NCI-H2081 (cell line): ENCODE measurements at places on chromosomes 11 and 22.

DNA sequence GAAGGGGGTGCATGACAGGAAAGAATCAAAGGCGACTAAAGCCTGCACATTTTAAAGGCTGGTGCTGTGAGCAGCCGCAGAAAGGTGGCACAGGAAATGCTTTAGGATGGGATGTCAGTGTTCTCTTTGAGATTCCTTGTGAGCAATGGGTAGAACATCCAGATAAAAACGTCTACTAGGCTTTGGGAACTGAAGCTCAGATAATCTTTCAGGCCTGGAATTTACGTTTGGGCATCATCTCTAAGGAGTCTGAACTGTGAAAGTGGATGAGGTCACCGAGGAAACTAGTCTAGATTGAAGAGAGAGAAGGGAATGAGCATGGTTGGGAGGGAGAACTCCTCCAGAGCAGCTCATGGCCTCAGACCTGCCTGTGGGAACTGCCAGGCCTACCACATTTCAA, 65.7 kb downstream of the FLI1 start:
- no peak for DNase-seq

- no peak for DNase-seq
These were observed 34.8 kb downstream of the TSPAN18 start for GRCh38 chr11:44761551-44761961.

DNA sequence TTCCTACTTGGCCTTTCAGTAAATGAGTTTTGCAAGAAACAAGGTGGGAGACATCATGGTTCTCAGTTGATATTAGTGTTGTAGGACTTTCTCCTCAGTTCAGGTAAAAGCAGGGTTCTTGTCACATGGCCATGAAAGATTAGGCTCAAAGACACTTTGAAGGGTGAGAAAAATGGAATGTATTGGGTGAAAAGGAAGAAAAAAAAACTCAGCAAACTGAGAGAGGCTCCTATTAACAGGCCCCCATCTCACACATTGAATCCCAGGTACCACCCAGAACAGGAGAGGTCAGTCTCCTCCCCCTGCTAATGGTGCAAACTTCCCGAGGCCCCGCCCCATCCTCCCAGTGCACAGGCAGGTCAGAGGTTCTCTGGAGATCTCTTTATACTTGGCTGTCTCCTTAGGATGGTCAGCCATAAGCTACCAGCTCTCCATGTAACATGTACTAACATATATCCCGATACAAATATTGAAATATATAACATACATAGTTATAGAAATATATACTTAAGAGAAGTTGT, 62.2 kb downstream of the MICAL2 start:
- no peak for DNase-seq

GRCh38 chr11:117875382-117876058, 938 bp downstream of the FXYD6 start:
- DNase-seq = peak; percentile 74

GRCh38 chr11:57357856-57358255, 19.7 kb downstream of the P2RX3 start:
- DNase-seq = no peak

GRCh38 chr11:76680518-76681425, 10.2 kb upstream of the LRRC32 start:
- peak; percentile 52 for DNase-seq

- DNase-seq = peak; percentile 88
These were observed 735.9 kb downstream of the NTM start for GRCh38 chr11:132106096-132106982.

DNA sequence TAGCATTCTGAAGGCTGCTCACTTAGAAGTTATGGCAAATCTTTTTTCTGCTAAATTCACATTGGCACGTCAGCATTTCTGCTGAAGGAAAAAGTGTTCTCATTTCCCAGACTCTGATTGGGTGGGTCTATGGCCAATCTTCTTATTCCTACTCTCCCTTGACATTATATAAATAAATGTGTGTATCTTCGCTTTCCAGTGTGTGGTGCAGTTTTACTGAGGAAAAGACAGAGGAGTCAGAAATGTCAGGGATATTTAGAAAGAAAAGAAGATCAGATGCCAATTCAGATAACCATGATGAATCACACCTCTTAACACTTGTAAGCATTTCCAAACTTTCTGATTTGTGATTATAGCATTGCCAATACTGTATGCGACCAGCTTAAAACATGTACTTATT, 3.2 kb upstream of the BDNF start:
- no peak for DNase-seq

- DNase-seq = peak; percentile 56
These were observed 497 bp upstream of the SYT12 start for GRCh38 chr11:67022341-67022933.

DNA sequence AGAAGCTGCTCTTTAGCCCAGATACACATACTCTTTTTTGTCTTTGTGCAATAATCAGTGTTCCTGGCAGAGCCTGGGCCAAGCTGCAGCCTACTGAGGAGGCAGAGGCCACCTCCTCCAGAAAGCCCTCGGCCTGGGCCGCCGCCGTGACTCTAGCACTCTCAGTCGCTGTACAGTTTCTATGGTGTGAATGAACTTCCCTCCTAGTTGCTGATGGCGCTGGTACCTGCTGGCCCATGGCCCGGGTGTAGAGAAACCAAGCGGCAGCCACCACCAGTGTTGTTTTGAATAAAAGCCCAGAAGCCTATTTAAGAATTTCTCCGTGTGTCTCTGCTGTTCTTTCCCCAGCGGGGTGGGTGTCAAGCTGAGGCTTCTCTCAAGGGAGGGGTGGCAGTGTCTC, 118.9 kb downstream of the CACNA1I start:
- no peak for DNase-seq

- DNase-seq = no peak
These were observed 307.2 kb downstream of the CADM1 start for GRCh38 chr11:115197031-115197430.

DNA sequence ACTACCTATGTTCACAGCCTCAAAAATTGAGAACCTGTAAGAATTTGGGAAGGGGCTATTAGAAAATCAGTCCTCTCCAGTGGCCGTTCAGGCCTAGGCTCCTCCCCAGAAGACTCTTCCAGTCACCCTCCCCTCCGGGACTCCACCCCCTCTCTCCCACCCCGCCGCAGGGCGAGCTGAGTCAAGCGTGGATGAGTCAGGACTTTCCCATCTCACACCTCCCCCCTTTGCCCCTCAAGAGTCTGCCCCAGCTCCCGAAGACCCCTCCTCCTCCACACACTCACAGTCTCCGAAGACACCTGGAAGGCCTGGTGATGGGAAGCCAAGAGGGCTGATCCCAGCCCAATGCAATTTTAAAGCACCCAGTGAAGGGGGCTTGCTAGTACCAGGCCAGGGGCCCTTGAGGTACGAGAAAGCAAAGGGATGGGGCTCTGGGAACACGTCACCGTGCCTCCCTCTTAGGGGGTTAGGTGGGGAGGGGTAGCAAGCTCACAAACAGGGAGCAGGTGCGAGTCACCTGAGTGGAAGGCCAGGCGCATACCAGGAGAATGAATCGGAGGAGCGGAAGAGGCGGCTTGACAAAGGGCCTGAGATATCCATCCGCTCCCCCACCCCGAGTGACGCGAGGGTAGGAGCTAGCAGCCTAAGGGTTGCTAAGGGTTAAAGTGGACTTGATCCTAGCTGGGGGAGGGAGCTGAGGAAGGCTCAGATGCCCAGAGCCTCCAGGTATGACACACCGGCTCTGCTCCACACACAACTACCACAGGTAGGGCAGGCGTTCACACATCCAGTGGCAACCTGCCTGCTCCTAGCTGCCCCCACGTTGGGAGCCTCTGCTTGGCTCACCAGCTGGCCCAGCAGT, 13.6 kb downstream of the BCL9L start:
- no peak for DNase-seq

- no peak for DNase-seq
These were observed 137.3 kb downstream of the CACNA1I start for GRCh38 chr22:39707816-39708215.

DNA sequence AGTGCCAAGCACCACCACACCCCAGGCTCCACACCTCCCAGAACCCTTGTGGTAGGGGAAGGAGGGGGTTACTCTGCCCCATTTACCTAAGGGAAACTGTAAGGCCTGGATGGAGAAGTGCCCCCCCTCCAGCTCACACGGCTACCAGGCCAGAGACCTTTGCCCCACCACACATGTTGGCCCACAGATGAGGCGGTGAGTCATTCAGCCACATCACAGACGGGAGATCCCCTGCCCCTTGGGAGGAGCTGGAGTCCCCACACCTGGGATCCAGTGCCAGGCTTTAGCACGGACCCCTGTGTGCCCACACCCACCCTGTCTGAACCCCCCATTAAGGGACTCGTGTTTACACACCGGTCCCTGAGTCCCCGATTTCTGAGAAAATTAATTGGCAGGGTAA, 24.9 kb downstream of the CDKN1C start:
- no peak for DNase-seq

- no peak for DNase-seq
These were observed 33.4 kb upstream of the SORL1 start for GRCh38 chr11:121418625-121419114.

GRCh38 chr22:22931557-22932270, 44.1 kb downstream of the IGLL5 start:
- DNase-seq = no peak

GRCh38 chr11:108871152-108871551, 206.3 kb downstream of the DDX10 start:
- DNase-seq = peak; percentile 52

- no peak for DNase-seq
These were observed 106.2 kb upstream of the USP47 start for GRCh38 chr11:11735586-11735985.

DNA sequence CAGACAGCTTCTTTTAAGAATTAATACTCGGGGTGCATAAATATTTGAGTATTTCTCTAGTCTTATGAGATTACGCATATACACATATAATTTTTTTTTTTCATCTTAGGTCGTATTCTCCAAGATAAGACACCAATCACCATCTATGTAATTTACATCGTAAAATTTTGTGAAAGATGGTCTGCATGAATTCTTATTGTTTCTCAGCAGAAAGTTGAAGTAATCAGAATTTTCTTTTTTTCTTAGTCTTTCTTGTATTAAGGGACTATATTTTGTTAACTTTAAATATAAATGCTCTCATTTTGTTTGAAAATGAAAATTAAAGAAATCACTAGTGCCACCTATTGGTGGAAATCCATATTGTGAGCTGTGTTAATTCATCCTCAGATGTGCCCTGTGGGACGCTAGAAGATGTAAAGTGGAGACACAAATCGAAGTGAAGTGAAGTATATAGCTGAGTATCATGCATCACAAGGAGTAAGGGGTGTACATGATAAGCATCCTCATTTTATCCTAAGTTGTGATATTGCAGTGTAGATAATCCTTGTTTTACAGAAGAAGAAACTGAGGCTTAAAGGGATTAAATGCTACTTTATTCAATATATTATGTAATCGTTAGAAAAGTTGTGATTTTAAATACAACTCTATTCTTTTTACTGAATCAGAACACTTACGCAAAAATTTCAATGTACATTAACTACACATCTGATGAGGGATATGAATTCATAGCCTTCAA, 2084.3 kb downstream of the LRRC4C start:
- peak; percentile 30 for DNase-seq

GRCh38 chr11:112625814-112626213, 335.4 kb upstream of the NCAM1 start:
- no peak for DNase-seq

GRCh38 chr11:122646549-122647340, 8.8 kb upstream of the UBASH3B start:
- no peak for DNase-seq

DNA sequence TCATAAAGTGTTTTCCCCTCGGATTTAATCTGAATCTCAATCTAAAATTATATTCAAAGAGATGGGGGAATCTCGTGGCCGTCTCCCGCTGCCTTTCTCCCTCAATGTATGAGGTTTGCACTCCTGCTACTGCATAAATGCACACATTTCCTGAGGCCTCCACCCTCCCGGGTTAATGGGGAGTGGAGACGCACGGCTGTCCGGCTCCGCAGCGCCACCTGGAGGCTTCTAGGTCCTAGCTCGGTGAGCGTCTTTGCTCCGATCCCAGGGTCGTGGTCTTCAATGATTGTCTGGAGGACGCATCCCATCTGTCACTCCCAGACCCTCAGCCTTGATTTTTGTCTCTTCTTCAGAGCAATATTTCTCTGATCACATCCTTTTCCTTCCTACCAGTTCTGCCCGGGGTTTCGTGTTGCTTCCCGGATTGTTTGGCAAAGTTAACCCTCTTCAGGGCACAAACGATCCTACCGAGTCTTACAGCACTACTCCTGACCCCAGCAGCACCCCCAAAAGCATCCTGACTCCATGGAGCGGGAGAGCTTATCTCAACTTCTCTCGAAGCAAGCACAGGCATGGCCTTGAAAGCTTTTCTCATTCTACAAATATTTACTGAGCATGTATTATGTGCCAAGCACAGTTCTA, at the start of gene LMO1:
Gene LMO1 (minus strand): TSS at position 110 of the 642 bp plus-strand sequence. CDS start 516 bp downstream, outside the sequence.
- DNase-seq = peak; percentile 75

DNA sequence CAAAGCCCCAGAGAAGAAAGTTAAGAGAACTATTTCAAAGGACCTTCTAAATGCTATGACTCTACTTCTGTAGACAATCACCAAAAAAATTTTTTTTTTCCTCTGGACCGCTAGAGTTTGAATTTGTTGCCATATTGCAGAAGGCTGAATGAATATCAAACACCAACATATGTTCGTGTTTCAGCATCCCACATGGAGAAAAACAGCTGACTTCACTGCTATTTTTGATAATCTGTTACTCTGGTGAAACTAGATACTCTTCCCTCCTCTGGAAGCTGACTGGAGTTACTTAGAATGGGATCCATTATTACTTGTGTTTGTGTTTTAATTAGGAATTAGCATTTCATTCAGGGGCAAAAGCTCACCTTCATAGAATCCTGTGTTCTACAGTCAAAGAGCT, 447.0 kb downstream of the AASDHPPT start:
- no peak for DNase-seq

DNA sequence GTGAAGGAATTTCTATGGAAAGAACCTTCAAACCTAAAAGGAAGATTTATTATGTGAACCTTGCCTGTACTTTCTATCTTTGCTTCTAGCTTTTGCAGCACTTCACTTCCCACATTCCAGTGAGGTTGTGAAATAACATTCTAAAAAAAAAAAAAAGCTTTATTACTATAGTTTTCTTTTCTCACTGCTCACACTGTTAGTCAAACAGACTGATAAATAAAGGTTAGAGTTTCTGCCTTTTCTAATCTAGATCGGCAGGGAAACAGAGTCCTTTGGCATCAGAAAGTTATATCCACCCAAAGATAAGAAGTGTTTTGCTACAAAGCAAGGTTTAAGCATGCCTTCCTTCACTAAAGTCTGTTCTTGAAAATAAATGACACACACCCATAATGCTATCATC, 2.8 kb downstream of the AAMDC start:
- DNase-seq = no peak

- DNase-seq = no peak
These were observed 54.6 kb downstream of the SPECC1L start for GRCh38 chr22:24325105-24325757.
